CD4-positive, alpha-beta memory T cell (primary cell): ENCODE measurements at places on chromosomes 1 and 21. TPM values are rescaled to one million over a fixed set of nuclear protein-coding genes. Genes with fewer than 3 reads are reported as not detected.
A peak's percentile ranks its signal among the peaks of the same experiment; 100 is the strongest.

DNA sequence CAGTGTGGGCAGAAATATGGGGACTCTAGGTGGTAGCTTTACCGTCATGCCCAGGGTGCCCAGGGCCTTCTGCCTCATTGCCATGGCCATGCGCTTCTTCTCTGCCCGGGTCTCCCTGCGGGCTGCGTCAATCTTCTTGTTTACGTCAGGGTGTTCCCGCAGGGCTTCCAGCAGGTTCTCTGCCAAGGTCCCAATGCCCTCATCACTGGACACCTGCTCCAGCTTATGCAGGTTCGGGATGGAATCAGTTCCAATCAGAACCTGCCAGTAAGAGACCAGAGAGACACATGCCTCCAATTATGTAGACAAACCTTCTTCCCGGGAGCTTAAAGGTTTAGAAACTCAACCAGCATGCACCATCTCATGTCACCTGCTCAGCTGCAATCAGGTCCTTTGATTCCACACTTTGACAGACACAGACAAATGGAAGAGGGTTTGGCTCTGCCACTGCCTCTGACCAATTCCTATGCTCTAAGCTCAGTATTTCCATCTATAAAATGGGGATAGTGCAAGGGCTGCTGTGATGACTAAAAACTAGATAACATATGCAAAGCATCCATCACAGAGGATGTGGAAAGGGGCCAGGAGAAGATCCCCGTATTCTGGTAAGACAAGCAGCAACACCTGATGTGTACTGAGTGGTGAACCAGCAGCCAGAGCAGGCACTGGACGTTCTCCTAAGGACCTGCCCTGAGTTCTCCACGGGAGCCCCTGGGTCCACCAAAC, 121.2 kb downstream of the UBR4 start:
- peaks cover 88% of the 10 kb centered on the region for H3K36me3 ChIP-seq
- DNase-seq: no peak
- H3K27me3 ChIP-seq: no peaks in the 10 kb centered on the region
- peaks cover 7% of the 10 kb centered on the region for H3K4me1 ChIP-seq
- H3K4me3 ChIP-seq: no peak overlapping the region

CADM3 gene
- total RNA-seq: not detected

DNA sequence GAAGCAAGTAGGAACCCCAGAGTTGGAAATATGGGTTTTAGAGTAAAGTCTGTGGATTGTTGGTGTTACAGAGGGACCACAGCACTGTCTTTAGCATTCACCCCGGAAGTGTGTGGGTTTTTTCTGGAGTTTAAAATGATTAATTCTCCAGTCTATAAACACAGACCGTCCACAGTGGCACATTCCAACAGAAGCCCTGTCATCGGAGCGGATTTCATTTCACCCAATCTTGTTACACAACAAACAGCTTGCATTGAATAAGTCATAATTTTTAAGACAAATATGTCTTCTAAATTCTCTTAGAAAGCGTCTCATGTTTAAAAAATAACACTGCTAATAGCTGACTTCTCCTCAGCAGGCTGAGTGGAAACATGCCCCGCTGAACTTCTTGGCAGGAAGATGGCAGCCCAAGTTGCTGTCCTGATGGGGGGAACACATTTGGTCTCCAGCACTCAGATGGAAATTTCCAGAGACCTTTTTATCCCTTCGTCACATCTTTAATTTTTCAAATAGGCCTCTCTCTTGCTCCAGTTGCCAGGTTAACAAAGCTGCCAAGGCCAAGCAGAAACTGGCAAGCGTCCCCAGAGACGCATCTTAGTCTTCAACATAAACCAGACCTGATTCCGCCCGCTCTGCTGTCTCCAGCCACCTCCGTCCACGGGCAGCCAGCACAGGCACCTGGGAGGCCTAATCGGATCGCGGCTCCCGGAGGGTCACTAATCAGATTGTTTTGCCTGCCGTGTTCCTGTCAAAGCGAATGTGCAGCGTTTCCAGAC, 28.8 kb upstream of the SLC19A1 start:
- no peaks in the 10 kb centered on the region for H3K4me1 ChIP-seq
- no peak for DNase-seq
- no peaks in the 10 kb centered on the region for H3K27me3 ChIP-seq

RIMKLA gene
- 0.06 TPM for total RNA-seq

PAQR6 gene
- total RNA-seq: 1.9 TPM

RAB7B gene
- 1.2 TPM for total RNA-seq

CATSPERE gene
- total RNA-seq: 1.4 TPM

DNA sequence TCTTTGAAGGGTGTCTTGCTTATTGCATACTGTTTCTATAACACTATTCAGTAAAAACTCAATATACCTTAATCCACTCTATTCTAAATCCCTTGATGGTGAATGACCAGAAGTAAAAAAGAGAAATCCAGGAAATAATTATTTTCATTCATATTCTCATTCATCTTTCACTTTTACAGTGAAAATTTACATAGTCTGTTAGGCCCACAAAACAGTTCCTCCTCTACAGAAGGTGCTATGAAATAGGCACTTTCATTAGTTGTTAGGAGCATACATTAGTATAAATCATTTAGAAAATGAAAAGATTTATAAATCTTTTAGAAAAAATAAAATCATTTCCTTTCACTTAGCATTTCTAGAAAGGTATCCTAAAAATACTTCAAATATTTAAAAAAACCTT, 115.1 kb downstream of the LHX4 start:
- H3K36me3 ChIP-seq: no peaks in the 10 kb centered on the region
- H3K27ac ChIP-seq: no peak overlapping the region
- H3K4me1 ChIP-seq: no peaks in the 10 kb centered on the region

DNA sequence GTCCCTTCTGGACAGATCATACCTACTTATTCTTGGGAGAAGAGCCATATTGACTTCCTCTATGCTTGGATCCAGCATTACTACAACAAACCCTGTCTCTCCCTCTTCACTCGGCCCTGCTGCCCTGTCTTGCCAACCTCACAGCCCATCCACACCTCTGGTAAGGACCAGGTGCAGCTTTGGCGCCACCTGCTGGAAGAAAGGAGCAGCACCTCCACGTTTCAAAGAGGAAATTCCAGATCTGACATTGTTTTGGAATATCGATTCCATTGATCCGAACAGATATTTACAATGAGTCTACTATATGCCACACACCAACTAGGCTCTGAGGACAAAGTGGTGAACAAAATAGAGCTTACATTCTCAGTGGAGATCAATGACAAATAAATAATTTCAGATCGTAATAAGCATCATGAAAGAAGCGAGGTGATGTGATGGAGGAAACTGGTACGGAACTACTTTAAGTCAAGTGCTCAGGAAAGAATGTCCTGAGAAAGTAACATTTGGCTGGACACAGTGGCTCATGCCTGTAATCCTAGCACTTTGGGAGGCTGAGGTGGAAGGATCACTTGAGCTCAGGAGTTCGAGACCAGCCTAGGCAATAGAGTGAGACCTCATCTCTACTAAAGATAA, 18.7 kb downstream of the MFSD2A start:
- H3K27me3 ChIP-seq: no peaks in the 10 kb centered on the region
- H3K4me1 ChIP-seq: no peaks in the 10 kb centered on the region
- H3K36me3 ChIP-seq: no peaks in the 10 kb centered on the region
- DNase-seq: peak; percentile 68

DNA sequence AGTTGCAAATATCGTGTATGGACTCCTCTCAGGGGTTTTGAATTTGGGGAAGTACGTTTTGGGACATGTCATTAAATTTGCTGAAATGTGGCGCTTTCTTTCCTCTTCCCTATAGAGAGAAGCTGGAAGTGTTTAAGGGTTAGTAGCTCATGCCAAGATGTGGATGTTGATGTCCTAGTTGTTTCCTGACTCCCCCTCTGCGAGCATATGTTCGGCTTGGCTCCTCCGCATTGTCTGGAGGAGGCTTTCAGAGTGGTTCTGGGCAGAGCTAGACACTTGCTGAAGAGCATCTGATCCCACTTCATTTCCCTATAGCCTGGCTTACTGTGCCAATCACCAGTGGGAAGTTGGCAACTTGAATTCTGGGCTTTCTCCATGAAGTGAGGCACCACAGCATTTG, 347.4 kb upstream of the B3GALT2 start:
- no peaks in the 10 kb centered on the region for H3K27me3 ChIP-seq
- no peak overlapping the region for H3K27ac ChIP-seq
- peaks cover 27% of the 10 kb centered on the region for H3K4me1 ChIP-seq
- DNase-seq: no peak
- no peak overlapping the region for H3K4me3 ChIP-seq
- H3K36me3 ChIP-seq: no peaks in the 10 kb centered on the region
